Stimulated activated CD8-positive, alpha-beta memory T cell treated with anti-CD3 and anti-CD28 coated beads, Interleukin-2, amount 100 ng/mL, for 1 hour (primary cell): ENCODE measurements at places on chromosomes 2 and 18.

DNA sequence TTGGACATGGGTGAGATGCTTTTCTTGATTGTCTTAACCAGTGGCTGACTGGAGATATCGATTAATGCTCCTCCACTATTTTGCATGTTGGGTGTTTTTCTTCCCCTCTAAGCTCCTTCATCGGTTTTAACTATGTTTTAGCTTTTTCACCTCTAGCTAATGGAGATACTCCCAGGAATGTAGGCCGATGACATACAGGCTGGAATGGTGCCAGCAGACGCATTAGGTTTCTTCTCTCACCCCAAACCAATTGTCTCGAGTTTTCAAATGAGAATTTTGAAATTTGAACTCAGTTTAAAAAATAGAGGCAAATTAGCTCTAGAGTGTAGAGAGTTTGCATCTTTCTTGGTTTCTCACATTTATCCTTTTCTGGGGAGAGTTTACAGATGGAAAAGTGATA lies 247.6 kb downstream of the RPRM start:
- no peak for DNase-seq

- no peak for DNase-seq
Measured at GRCh38 chr2:174820361-174820760, 56.1 kb upstream of the CHRNA1 start.

GRCh38 chr18:75489493-75490190 lies 62.1 kb upstream of the SMIM21 start:
- no peak for DNase-seq

DNA sequence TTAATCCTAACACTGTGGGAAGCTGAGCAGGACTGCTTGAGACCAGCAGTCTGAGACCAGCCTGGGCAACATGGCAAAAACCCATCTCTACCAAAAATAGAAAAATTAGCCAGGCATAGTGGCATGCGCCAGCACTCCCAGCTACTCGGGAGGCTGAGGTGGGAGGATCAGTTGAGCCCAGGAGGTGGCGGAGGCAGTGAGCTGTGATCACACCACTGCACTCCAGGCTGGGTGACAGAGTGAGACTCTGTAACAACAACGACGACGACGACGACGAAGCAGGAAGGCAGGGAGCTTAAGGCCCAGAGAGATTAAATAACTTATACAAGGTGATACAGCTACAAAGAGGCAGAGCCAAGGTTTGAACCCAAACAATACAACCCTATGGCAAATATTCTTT lies 37.3 kb downstream of the CFAP36 start:
- no peak for DNase-seq

DNA sequence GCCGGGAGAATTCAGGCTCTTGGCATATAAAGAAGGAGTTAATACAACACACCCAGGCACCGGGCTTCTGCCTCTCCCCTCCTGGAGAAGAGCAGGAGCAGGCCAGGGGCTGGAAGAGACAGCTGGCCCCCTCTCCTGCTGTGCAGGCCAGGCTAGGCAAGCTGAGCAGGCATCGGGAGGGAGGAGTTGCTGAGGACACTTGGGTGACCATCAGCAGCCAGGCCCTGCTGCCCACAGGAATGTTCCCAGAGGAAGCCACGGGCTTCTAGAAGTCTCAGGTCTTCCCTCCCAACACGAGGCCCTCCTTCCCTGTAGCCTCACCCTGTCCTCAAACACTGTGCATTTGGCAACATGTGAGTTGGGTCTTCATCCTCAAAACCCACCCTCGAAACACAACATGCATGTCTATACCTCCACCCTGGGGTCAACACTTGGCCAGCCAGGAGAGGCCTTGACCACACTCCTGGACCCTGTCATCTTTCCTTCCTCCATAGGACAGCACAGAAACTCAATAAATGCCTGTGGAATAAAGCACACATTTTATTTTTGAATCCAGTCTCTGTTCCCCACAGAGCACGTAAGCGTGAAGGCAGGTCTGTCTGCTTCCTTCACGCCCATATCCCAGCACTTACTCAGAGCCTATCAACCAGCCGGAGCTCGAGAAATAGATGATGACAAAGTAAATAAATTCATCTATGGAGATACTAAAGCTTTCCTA lies 433.8 kb upstream of the ID2 start:
- no peak for DNase-seq

DNA sequence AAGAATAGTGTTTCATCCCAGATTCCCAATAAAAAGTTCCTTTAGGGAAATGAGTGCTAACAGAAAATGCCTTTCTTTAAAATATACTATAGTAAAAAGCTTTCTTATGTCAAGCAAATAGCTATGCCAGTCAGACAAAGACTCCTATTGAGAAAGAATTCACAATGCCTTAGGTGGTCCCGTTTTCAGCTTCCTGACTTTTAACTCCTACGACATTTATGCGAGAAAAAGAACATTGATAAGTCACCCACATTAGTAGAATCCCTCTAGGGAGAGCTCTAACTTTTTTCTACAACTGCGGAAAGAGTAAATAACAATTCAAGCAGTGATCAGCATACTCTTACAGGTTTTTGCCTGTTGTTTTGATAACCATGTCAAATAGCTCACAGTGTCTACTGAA lies 750.8 kb upstream of the ACVR2A start:
- DNase-seq = no peak

DNA sequence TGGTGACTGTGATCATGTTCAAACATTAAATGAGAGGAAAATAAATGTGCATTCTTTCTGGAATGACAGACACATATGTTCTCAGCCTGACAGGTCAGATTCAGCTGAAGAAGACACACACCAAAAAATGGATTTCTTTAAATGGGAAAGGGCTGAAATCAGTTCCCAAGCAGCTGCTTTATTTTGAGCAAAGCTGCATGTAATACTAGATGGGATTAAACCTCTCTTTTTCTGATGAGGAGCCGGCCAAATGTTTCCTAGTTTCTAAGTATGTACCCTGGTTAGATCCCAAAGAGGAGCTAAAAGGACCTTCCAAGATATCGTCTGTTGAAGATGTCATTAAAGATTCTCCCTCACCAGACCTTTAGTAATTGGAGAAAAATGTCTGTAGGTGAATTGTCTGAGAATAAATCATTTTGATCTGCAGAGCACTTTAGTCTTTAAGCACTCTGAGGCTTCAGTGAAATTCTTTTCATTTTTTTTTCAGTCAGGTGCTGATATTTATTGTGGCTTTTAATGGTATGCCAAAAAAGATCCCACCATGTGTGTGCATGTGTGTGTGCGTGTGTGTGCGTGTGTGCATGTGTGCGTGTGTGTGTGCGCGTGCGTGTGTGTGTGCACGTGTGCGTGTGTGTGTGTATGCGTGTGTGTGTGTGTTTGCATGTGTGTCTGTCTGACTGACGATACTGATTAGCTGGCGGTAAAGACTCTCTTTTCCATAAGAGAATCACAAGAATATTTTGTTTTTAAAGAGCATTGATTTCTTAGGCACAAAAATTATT lies 175.8 kb downstream of the IRS1 start:
- no peak for DNase-seq

GRCh38 chr18:59423259-59423658 lies 64.2 kb upstream of the LMAN1 start:
- DNase-seq = no peak

GRCh38 chr18:4106407-4107033 lies 348.6 kb downstream of the DLGAP1 start:
- peak; percentile 1 for DNase-seq

DNA sequence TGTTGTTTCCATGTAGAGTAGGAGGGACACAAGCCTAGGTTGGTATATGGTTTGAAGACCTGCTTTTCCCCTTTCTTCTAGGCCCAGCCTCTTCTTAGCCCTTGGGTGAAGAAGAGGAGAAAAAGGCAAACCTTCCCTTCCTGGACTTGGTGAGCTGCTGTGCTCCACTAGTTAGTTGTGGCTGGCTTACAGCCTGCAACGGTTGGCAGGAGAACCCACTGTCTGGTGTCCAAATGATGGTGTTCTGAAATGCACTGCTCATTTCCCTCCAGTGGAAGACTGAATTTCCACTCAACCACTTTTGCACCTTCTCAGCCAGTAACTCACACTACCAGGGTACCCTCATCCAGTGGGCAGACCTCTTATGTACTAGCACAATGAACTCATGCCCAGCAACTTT lies 824.1 kb downstream of the NRXN1 start:
- DNase-seq = no peak

DNA sequence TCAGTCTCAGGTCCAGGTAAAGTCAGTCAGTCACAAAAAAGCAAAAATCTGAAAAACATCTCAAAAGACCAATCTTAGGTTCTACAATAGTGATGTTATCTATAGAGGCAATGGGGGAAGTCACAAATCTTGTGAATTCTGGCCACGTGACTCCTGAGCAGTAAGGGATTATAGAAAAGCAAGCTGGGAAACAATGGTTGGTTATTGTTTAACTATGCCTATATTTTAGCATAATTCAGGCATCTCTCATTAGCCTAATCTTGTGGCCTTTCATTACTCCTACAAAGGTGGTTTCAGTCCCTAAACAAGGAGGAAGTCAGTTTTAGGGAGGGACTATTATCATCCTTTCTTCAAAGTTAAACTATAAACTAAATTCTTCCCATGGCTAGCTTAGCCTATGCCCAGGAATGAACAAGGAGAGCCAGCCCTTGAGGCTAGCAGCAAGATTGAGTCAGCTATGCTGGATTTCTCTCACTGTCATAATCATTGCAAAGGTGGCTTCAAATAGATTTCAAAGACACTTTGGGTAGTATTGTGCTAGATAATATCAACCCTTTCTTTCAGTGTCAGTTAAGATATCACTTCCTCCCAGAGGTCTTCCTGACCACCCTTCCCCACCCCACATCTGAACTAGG lies 56.4 kb upstream of the ITGA6 start:
- no peak for DNase-seq

DNA sequence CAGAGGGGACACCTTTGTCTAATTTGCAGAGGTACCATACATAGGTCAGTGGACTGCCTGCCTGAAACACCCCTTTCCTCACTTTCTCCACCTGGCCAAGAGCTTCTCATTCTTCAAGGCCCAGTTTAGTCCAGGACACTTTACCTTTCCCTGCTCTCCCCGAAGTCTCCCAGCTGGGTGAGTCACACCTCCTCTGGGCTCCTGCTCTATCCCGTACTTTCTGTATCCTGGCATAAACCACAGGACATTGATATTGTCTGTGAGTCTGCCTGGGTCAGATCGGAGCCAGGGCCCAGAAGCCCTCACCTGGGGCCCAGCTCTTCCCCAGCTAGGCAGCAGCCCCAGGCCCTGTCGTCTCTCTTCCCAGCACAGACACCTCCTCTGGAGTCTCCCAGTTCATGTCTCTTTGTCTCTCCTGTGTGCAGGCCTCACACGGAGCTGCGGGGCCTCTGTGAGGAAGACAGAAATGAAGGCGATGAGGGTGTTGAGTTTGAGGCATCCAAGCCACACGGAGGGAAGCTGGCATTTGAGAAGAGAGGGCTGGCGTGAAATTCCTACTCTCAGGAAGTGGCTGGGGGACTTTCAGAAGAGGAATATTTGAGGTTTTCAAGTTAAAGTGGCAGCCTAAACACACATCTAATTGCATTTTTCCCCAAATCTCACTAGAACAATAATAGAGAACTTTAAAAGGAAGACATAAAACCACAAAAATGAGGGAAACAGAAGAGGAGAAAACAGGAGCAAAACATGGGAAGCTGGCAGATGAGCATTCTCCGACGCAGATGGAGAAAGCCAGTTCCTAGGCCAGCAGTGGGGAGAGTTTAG lies 79.6 kb upstream of the LAPTM4A start:
- DNase-seq = no peak

- DNase-seq = no peak
Measured at GRCh38 chr18:32093523-32093922, 1.8 kb downstream of the RNF138 start.

- no peak for DNase-seq
Measured at GRCh38 chr18:51724790-51725721, 527.6 kb upstream of the MEX3C start.

DNA sequence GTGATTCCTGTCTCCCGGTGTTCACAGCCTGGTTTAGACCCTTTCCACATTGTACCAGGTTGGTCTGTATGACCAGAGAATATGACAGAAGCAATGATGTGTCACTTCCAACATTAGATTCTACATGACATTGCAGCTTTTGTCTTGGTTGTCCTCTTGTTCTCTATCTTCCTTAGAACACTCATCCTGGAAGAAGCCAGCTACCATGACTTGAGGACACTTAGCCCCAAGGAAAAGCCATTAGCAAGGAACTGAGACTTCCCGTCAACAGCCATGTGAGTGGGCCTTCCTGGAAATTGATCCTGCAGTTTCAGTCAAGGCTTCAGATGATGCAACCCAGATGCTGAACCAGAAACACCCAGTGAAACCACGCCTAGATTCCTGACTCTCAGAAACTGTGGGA lies 143.3 kb downstream of the MREG start:
- no peak for DNase-seq

DNA sequence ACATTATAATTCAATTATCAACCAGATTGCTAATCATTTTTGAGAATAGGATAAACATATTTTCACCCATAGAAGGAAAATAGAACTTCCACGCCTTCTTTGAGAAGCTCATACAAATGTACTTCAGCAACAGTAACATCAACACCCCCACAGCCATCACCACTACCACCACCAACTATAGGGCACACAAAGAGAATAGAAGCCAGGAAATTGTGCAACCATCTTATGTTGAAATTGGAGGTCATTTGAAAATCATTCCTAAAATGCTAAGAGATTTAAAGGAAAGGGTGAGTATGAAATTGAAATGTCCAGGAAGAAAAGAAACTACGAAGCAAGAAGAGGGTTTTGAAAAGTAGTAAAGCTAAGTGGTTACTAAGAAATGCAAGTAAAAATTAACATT lies 563.4 kb downstream of the ZNF804A start:
- no peak for DNase-seq

DNA sequence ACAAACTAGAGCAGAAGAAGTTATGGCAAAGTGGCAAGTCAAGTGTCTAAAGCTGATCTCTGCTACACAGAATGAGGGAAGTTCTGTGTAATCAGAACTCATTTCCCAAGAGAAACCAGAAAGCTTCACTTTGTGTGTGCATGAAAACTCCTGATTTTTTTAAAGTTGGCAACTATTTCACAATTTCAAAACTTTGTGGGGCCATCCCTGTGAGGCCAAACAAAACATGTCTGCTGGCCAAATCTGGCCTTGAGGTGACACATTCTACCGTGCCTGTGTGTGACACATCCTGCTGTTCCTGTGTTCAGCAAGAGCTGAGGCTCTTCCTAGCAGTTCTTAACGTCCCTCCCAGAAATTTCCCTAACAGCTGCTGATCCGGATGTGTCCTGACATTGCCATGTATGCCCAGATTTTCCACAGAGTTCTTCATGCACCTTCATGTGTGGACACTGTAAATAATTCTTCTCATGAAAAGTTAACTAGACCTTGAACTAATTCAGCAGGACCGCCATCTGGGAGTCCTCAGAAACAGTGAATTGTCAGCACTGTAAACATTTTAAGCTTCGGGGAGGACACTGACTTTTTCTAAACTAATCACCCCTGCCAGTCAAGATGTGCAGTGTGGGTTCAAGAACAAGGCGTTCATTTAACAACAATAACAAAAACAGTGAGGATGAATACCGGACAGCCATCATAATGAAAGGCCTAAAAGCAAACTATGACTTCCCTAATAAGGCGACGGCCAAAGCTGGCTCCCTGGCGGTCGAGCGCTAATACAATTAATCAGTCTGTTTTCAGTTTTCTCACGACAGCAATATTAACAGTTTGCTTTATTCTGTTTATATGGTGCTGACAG lies 99.0 kb downstream of the PLEKHM3 start:
- no peak for DNase-seq

GRCh38 chr2:160397530-160397865 lies 96.1 kb downstream of the RBMS1 start:
- no peak for DNase-seq
